ENCODE measurements at places on chromosomes 6 and 20.

DNA sequence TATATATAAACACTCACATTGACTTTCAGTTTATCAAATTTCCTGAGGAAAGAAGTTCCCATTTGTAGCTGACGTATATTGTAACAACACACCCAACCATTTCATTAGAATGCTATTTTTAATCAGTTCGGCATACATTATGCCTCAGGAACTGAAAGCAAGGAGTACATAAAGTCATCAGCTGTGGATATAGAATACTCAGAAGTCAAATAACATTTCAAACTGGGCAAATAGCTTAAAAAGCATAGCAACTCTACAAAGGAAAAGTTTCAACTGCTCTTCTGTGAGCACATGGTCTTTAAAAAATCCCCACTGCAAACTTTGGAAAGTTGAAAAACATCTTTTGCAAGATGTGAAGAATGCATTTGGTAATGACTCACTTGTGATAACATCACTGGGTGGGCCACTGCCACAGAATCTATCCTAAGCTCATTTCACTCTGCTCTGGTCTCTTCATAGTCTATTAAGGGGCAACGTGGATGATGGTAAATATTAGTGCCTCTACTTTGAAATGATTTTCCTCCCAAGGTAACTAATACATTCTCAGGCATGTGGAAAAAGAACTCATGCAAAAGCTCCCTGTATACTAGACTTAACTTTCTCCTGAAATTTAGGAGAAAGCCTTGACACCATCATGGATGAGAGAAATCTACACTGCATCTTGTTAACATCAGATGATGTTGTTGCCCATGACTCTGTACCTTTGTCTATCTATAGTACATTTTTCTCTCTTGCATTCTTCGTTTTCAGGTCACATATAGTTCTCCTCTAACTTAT is 49.2 kb downstream of the FYN start:
- no peak for DNase-seq

DNA sequence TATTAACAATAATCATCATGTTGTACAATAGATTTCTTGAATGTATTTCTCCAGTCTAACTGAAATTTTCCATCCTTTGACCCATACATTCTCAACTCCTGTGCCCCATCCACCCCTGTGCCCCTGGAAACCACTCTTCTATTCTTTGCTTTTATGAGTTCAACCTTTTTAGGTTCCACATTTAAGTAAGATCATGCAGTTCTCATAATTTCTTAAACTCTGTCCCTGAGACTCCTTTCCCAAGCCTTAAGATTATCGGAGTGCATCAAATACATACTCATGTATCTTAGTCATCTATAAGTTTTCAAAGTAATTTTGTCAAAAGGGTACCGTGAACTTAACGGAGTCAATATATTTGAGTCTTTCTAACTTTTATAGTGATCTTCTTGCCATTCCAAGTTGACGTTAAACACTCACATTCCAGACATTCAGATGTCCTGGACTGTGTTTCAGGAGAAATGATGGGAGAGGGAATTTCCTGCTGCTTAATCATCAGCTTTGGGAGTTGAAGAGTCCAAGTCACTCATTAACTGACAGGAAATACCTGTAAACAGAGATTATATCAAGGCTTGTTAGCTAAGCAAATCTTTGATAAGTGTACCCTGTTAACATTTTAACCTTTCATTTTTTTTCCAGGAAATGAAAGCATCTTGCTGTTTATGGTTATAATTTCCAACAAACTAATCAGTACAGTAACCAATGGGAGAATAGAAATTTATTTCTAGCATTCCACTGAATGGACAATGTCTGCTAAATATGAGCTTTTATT is 73.3 kb downstream of the ADGRG6 start:
- no peak for DNase-seq

DNA sequence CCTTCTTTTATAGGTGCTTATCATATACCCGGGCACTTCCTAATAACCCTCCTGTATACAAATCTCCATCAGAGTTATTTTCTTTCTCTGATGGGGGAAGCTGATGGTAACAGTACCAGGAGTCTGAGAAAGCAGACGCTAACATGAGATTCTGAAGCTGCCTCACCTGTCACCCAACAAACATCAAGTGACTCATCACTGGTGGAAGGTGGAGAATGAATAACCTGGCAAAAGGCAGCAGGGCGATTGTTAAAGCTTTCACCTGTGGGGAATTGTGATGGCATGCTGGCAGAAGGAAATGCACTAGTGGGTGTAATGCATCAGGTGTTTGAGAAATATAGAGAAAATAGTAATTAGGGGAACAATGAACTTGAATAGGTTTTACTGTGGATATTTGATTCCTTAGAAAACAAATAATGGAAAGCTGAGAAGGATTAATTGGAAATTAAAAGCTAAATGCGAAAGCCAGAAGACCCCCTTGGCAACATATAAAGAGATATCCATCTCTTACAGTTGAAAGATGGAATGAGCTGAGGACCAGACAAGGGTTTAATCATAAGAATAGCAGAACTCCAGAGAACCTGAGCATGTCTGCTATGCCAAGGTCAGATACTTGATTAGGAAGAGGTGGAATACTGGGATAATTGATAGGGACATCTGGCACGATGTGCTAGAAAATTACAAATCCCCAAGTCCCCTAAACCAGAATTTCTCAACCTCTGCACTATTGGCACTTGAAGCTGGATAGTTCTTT is 517.1 kb downstream of the PKHD1 start:
- DNase-seq, result no peak

DNA sequence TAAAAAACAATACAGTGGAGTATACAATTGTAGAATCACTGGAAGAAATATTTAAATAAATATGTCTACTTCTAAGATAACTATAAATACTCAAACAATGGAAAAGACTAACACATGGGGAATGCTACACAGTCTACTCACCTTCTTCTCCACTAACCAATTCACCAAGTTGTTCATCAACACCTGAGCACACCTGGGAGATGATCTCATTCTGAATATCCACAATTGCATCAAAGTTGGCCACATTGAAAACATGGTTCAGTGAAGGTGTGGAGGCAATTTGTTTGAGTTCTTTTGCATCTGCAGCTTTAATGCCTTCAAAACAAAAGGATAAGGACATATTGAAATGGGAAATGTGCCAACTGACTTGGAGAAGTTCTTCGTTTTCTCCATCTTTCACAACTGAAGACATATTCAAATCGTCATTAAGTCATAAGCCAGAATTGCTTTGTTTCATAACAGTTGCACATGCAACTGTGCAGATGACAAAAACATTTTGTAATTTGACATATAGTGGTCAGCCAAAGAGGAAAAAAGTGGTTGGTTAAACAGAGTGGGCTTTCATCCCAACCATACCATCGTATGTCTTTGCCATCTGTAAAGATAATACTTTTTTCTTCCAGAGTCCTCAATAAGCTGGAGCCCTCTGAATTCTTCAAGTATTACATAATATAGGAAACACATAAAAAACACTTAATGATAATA is 17.5 kb downstream of the COL12A1 start:
- DNase-seq, result no peak

GRCh38 chr20:63900413-63900812 is 5.5 kb downstream of the DNAJC5 start:
- no peak for DNase-seq

GRCh38 chr20:63095718-63096654 is 89.2 kb upstream of the BHLHE23 start:
- no peak for DNase-seq

GRCh38 chr20:51533291-51534172 is 9.0 kb downstream of the NFATC2 start:
- no peak for DNase-seq

DNA sequence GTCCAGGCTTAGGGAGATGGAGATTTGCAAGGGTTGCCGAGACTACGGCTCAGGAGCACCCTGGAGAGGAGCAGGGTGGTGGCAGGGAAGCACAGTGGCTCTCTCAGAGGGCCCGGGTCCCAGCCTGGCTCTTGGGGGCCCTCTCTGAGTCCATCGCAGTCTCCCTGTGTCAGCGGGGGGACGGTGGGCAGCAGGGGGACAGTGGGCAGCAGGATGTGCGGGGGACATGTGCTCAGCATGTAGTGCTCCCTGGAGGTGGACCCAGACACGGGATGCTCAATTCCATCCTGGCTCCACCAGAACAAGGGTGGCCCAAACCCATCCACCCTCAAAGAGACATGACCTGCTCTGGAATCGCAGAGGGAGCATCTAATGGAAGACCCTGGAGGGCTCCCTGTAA is 43.0 kb upstream of the ZBP1 start:
- no peak for DNase-seq

DNA sequence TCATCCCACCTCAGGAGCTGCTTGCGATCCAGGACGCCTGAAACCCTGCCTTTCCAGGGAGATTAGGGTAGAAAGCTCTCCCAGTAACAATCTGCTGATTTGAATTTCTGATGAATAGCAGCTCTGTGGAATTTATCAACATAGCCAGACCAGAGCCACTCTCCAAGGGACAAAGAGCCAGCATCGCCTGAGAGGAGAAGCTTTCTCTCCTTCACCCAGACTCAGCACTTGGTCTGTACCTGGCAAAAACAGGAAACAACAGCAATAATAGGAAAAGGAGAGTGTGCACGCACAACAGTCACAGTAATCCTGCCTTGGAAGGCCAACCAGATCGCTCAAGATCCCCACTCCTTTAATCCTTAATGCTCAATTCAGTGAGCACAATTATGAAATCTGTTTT is 22.3 kb upstream of the ROS1 start:
- DNase-seq, result no peak

- no peak for DNase-seq
These were observed 90.7 kb downstream of the KHDC1L start for GRCh38 chr6:73134588-73134987.

- no peak for DNase-seq
These were observed 30.4 kb upstream of the PI16 start for GRCh38 chr6:36924131-36924530.

DNA sequence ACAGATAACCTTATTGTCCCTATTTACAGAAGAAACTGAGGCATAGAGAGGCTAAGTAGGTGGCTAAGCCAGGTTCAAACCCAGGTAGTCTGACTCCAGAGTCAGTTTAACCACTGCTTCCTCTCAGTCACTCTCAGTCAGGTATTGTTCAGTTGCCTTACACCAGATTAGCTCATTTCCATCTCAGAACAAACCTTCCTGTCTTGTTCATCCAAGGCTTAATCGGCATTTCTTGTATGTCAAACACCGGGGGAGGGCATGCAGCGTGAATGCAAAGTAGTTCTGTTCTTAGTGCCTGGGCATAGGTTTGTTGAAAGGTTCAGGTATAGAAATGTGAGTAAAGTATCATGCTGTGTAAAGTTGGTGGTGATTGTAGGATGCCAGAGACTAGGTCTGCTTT is 51.7 kb downstream of the CTNNBL1 start:
- no peak for DNase-seq

Measured in stimulated activated CD8-positive, alpha-beta memory T cell treated with anti-CD3 and anti-CD28 coated beads, Interleukin-4, amount 100 ng/mL, for 1 hour (primary cell).